ENCODE measurements at places on chromosomes 16 and 17. TPM values are rescaled to one million over a fixed set of nuclear protein-coding genes. Genes with fewer than 3 reads are reported as not detected.
A peak's percentile ranks its signal among the peaks of the same experiment; 100 is the strongest.

DNA sequence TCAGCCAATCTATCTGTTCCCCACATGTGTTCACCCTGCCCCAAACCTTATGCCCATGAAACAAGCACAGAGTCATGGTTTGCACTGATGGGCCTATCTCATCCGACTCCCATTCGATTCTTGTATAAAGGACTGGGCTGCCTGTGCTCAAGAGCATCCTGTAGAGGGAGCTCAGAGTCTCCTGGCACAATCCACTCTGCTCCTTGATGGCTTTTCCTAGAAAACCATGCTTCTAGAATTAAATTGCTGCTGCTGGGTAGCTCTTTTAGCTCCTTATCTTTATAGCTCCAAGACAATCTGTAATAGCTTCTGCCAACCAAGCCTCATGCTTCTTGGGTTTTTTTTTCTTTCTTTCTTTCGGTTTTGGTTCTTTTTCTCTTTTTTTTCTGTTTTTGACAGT is 9.7 kb downstream of the ZNF19 start:
- DNase-seq: peak; percentile 45

GRCh38 chr17:48597778-48598631 is 4.4 kb upstream of the HOXB5 start:
- DNase-seq: peak; percentile 83

DNA sequence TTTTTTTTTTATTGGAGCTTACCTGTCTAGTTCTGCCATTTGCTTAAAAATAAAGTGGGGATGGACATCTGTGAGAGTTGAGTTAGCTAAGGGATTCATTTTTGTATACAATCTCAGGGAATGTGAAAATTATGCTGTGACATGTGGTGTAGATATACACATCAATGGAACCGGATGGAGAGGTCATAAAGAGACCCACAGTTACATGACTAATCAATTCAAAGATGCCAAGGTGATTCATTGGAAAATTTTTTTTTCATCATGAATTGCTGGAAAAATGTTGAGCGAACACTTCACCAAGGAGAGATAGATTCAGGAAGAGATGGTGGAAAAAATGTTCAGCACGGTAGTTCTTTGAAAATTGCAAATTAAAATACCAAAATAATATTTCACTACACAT is 605.4 kb upstream of the KIF2B start:
- DNase-seq: no peak

DNA sequence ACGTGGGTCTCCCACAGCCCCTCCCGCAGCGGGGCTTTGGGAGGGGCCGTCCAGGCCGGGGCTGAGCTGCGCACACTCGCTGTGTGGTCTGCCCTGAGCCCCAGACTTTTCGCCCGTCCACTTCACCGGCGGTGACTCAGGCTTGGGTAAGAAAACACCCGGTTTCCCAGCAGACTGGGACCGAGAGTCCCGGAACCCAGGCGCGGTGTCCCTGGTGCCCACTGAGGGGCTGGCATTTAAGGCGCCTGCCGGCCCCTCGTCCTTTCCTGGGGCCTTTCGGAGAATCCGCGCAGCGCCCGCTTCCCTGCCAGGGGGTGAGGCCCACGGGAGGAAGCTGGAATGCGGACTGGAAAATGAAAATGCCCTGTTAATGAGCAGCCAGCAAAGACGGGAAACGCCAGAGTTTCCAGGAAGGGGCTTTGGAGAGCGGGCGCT is 100.3 kb downstream of the C16orf95 start:
- DNase-seq: peak; percentile 78

- DNase-seq: no peak
These were observed 139.0 kb downstream of the DNAH9 start for GRCh38 chr17:11737313-11737679.

GRCh38 chr17:4872786-4873185 is 26.6 kb upstream of the C17orf107 start:
- no peak for DNase-seq

GRCh38 chr17:82333279-82334171 is at the start of gene SECTM1:
Gene SECTM1 (minus strand): TSS chr17:82333766. CDS start chr17:82327240, 6,526 bp downstream.
- DNase-seq: peak; percentile 79

GRCh38 chr17:38507436-38507835 is 79.2 kb downstream of the ARHGAP23 start:
- no peak for DNase-seq

DNA sequence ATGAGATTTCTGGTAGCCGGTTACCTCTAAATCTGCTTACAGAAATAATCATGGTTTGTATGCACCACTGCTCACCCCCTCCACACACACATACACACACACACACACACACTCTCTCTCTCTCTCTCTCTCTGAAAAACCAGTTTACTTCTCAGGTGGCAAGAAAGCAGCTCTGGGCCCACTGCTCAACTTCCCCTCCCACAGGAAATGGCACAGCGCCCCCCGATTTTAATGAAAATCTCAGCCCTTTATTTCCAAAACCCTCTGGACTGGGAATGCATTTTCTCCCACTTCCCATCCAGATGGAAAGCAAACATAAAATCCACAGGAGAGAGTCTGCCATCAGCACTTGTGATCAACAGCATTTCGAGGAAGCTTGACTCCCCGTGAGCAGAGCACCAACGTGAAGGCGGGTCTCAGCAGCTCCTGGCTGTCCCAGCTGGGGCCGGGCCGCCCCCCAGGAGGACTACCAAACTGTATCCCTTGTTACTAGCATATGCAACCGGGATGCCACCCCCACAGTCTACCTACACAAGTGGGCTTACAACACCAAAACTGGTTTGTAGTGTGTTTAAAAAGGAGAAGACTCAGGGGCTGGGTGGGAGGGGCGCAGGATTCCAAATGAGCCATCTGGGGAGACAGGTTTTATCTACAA is 121.1 kb downstream of the SLC39A11 start:
- DNase-seq: no peak

ZNF469 gene
- total RNA-seq: 0.39 TPM

SLC5A11 gene
- total RNA-seq: not detected

SLC38A8 gene
- total RNA-seq: not detected

DDX52 gene
- total RNA-seq: 21.9 TPM

IRX5 gene
- 4.3 TPM for total RNA-seq

TLCD1 gene
- total RNA-seq: 8.7 TPM
